Daoy (cell line): ENCODE measurements at places on chromosomes 7 and 10. TPM values are rescaled to one million over a fixed set of nuclear protein-coding genes. Genes with fewer than 3 reads are reported as not detected.

GRCh38 chr10:48731654-48732053 lies 47.0 kb downstream of the WDFY4 start:
- DNase-seq: no peak

GRCh38 chr10:101157756-101158458 lies 26.8 kb downstream of the TLX1 start:
- no peak for DNase-seq

DNA sequence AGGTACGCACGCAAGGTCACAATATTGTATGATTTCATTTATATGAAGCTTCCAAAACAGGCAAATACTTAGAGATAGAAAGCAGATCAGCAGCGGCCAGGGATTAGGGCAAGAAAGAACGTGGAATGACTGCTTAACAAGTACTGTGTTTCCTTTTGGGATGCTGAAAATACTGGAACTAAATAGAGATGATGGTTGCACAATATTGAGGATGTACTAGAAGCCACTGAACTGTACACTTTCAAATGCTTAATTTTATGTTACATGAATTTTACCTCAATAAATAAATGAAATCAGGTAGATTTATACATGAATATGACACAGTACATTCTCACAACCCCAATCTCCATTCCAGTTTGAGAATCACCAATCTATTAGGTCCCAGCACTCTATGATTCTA lies 15.6 kb downstream of the SEM1 start:
- DNase-seq: no peak

DNA sequence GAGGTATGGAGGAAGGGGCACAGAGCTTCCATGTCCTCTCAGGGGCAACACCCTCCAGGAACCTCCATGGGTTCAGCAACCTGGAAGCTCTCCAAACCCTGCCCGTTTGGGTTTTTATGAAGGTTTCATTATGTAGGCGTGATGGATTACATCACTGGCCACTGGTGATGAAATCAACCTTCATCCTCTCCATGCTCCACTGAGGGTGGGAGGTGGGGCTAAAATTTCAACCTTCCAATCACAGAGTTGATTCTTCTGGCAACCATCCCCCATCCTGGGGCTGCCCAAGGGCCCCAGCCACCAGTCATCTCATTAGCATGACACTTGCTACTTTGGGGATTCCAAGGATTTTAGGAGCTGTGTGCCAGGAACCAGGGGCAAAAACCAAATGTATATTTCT lies 90.1 kb downstream of the TEX36 start:
- no peak for DNase-seq

GRCh38 chr7:7550663-7551062 lies 15.0 kb upstream of the COL28A1 start:
- no peak for DNase-seq

- no peak for DNase-seq
Observed at GRCh38 chr7:78953090-78953489, 500.4 kb downstream of the MAGI2 start.

DNA sequence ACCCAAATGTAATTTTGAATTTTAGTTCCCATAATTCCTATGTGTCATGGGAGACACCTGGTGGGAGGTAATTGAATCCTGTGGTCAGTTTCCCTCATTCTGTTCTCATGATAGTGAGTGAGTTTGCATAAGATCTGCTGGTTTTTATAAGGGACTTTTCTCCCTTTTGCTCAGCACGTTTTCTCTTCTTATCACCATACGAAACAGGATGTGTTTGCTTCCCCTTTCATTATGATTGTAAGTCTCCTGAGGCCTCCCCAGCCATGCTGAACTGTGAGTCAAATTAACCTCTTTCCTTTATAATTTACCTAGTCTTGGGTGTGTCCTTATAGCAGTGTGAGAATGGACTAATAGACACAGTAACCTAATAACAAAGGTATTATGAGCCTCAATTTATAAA lies 36.1 kb upstream of the ZNF736 start:
- no peak for DNase-seq

- DNase-seq: peak; percentile 14
Observed at GRCh38 chr10:103854265-103854685, 1.1 kb downstream of the SH3PXD2A start.

DNA sequence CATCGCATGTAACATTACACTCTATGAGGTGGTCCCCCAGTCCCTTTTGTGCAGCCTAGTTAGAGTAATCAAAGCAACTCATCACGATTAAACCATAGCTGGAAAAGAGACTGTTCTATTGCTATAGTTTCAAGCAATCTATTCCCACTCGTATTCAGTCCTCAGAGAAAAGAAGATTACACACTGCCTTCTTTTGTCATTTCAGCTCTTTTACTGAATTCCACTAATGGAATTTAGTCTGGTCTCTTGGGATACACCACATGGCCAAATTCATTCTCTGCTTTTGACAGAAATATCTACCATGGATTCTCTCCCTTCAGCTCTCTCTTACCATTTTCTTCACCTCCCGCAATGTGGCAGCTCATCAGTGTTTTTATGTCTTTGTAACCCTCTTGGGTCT lies 108.9 kb upstream of the HDAC9 start:
- DNase-seq: no peak

DNA sequence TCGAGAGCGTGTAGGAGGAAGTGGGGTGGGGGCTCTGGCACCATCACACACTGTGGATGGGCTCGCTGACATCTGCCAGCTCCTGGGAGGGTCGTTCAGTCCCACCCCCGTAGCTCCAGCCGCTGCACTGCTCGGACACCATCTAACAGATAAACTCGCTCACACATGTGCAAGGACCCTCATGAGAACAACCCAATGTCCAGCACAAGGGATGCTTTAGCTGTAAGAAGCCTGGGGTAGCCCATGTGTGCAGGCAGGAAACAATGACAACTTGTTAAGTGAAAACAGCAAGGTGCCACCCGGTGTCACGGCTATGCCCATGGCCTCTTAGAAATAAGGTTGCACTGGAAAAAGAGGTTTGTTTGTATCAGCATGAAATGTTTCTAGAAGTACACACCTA lies 14.1 kb downstream of the OGDHL start:
- no peak for DNase-seq

The OR2A42 gene
- total RNA-seq: not detected in 2 replicates

The MOSPD3 gene
- total RNA-seq: 9.7 and 11.3 TPM in 2 replicates

The AGAP9 gene
- total RNA-seq: 1.3 and 2.6 TPM in 2 replicates

The MSMB gene
- not detected in 2 replicates for total RNA-seq

The PSPH gene
- total RNA-seq: 113 and 129 TPM in 2 replicates

The TRPV5 gene
- 0.06 TPM in 1 of 2 replicates, not detected in the other for total RNA-seq

The ENTPD1 gene
- 0.06 and 0.17 TPM in 2 replicates for total RNA-seq

The NANOS1 gene
- 3.7 and 4.7 TPM in 2 replicates for total RNA-seq
